ENCODE measurements at places on chromosomes 16 and 17.

GRCh38 chr16:1175566-1176279 lies 22.8 kb downstream of the CACNA1H start:
- no peak for DNase-seq

- DNase-seq = no peak
Observed at GRCh38 chr16:49474741-49475140, 101.1 kb downstream of the C16orf78 start.

DNA sequence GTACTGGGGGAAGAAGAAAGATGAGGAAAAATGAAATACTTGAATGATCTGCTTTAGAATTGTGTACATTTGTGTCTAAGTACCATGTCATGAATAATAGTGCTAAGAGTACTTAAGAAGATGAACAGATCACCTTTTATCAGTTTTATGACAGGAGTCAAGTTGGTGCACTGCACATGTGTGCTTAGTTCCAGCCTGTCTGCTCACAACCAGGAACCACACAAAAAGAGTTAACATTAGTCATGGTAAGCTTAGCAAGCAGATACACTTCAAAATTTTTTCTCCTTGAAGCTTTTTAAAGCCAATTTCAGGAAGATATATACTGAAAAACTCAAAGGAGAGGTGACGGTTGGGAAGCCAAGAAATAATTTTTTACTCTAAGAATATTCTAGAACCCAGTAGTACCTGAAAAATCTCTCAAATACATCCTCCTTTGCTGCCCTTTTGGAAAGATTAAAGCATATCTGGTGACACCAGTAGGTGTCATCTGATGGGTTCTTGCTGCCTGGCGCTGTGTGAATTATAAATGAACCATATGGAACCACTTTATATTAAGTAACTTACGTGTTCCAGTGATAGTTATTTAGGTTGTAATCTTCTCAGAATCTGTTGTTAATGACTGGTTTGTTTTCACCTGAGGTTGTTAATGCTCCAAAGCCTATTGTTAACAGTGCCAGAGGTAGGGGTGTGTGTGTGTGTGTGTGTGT lies 93.4 kb downstream of the MSI2 start:
- DNase-seq = no peak

- DNase-seq = no peak
Observed at GRCh38 chr17:82678265-82678891, 20.1 kb downstream of the RAB40B start.

DNA sequence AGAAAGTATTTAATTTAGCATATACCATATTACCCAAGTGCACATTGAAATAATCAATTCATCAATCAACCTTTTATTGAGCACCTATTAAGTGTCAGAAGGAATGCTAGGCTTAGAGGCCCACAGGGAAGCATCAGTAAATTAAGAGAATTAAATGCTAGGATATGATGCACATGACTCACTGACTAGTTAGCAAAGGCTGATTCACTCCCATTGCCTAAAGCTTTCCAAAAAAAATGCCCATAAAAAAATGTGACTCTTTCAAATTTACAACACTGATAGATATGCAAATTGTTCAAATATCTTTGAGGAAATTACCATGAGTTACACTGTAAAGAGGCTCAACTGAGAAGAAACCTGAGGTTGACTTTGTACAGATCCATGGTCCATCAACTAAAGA lies 883.3 kb downstream of the CDH11 start:
- no peak for DNase-seq

GRCh38 chr16:69363281-69363717 lies 11.7 kb upstream of the TMED6 start:
- no peak for DNase-seq

DNA sequence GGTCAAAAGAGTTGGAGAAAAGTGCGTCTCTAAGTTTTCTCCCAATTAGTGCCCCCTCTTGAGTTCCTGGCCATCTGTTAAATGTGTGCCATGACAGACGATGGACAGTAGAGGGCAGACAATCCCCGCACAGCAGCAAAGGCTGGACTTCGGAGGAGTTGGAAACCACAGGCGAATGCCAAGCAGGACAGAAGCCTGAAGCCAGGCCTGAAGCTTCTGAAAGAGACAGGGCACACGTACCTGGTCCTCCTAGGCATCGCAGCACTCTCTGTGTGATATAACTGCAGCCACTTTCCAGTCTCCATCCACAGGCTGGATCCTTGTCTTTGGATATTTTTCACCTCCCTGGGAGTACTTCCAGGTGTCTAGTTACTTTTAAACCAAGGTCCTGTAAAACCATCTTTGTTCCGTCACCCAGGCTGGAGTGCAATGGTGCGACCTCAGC lies 14.5 kb downstream of the C17orf100 start:
- DNase-seq = peak; percentile 88

DNA sequence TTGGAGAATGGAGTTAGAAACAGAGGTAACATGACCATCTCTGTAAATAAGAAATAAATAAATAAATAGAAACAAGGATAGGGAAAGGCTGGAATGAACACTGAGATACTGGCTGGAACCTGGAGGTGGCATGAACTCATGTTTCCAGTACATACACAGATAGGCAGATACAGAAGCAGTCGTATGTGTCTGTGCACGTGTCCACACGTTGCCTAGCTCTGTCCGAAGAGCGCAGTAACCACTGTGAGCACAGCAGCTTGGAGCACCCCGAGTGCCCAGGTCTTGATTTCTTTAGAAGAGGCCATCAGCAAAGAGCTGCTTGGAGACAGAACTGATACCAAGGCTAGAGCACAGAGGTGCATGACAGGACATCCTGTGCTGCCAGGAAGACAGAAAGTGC lies 37.1 kb upstream of the SLC38A8 start:
- DNase-seq = no peak

DNA sequence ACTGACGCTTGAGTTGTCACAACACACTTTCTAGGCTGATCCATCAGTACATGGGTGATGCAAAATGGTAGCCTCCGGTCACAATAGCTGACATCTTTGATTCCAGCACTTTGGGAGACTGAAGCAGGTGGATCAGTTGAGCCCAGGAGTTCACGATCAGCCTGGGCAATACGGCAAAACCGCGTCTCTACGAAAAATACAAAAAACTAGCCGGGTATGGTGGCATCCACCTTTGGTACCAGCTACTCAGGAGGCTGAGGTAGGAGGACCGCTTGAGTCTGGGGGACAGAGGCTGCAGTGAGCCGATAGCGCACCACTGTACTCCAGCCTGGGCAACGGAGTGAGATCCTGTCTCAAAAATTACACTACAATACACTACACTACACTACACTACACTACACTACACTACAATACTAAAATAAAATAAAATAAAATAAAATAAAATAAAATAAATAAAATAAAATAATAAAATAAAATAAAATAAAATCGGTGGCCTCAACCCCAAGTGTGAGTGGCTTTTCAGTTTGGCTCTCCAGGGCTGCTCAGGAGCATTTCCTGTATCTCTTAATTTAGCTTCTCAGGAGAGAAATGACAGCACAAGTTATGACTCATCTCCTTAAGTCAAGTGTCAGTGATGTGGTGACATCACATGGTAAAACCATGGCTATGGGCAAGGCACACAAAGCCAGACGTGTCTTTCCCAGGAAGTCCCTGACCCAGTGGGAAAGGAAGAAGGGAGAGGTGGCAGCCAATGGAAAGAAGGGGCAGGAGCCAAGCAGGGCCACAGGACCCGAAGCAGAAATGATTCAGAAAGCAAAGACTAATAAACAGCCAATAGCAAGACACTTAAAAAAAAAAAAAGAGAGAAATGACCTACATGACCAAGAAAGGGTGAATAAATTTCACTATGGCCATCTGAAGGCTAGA lies 75.3 kb upstream of the TBC1D3K start:
- DNase-seq = no peak

DNA sequence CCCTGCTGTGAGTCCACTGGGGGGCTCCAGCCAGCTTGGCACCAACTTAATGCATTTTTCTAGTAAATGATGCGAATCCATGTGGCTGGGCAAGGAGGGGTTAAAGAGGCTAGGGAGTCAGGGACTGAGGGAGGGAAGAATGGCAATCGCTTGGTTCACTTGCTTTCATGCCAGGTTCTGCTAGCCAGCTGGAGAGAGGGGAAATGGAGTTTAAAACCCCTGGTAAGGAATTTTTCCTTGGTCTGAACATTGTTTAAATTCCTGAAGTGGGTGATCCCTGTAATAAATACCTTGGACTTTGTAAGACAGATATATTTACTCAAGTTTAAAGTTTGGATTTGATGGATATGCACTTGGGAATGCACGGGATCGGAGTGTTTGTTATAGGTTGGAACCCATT lies 22.8 kb downstream of the ANKFN1 start:
- DNase-seq = no peak

- DNase-seq = no peak
Observed at GRCh38 chr16:71337631-71338030, 20.9 kb upstream of the CALB2 start.

- DNase-seq = no peak
Observed at GRCh38 chr17:28313841-28314240, 5.2 kb upstream of the TMEM97 start.

DNA sequence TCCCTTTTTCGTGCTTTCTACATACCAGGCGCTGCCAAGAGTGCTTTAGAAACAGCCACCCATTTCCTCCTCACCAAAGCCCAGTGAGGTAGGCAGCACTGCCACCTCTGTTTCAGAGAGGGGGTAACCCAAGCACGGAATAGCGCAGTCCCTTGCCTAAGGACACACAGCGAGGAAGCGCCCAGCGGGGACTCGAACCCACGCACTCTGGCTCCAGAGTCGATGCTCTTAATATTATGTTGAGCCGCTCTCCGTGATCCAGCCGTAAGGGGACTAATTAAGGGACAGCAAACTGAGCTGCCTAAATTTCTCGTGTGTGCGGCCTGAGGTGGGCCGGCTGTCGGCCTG lies 497 bp downstream of the CES1 start:
- no peak for DNase-seq

- no peak for DNase-seq
Observed at GRCh38 chr16:86121374-86122010, 222.5 kb downstream of the IRF8 start.

- no peak for DNase-seq
Observed at GRCh38 chr17:40333781-40334448, 24.9 kb downstream of the RARA start.

DNA sequence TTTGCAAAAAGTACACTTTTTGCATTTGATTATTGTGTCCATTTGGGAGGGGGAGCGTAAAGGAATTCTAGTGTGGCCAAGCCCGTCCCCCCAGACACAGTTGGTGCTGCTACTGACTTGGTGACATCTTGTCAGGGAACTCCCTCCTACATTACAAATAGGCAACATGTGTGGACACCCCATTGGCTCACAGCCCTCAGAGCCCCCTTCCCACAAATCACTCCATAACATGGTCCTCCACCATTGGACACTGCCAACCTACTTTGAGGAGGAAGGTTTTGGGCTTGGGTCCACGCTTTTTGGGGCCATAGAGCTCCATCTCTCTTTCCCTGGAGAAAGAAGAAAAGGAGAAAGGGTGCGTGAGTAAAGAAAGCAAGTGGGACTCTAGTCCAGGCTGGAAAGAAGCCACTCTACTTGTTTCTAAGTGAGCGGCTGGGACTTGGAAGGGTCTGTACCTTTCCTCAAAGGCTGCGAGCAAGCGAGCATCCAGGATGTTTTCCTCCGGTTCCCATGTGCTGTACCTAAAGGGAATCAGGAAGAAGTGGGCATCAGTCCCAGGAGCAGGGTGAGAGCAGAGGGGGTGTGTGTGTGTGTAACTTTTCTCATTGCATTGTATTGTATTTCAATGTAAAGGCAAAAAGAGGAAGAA lies 958 bp downstream of the CBX8 start:
- no peak for DNase-seq

DNA sequence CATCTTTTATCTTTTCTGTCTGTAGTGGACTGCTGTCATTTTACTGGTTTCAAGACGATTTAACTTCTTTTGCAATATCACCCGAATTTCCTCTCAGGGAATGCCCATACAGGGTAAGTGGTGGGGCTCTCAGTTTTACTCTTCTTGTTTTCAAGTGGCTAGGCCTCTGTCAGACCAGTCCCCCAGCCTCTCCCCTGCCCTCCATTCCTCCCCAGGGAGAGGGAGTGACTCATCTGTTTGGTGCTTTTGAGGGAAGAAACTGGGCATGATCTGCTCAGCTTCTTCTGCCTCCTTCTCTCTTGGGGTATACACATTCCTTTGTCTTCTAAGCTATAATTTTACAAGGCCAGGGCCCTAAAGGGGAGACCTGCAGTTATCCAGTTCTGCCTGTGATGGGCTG lies 332.0 kb downstream of the CBLN1 start:
- DNase-seq = no peak

DNA sequence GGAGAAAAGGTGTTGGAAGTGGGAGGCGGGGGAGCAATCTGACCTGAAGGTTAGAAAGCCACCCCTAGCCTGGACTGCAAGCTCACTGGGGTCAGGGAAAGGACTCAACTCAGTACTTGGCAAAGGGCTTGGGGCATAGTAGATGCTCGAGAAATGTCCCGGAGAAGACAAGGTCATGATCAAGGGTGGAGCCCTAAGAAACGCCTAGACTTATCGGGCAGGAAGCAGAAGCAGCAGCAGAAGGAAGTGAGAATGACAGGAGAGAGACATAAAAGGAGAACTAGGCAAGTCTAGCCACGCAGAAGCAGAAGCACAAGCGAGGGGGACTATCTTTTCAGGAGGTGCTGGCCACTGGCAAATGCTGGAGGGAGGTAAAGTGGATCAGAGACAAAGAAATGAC lies 10.2 kb downstream of the COTL1 start:
- no peak for DNase-seq

DNA sequence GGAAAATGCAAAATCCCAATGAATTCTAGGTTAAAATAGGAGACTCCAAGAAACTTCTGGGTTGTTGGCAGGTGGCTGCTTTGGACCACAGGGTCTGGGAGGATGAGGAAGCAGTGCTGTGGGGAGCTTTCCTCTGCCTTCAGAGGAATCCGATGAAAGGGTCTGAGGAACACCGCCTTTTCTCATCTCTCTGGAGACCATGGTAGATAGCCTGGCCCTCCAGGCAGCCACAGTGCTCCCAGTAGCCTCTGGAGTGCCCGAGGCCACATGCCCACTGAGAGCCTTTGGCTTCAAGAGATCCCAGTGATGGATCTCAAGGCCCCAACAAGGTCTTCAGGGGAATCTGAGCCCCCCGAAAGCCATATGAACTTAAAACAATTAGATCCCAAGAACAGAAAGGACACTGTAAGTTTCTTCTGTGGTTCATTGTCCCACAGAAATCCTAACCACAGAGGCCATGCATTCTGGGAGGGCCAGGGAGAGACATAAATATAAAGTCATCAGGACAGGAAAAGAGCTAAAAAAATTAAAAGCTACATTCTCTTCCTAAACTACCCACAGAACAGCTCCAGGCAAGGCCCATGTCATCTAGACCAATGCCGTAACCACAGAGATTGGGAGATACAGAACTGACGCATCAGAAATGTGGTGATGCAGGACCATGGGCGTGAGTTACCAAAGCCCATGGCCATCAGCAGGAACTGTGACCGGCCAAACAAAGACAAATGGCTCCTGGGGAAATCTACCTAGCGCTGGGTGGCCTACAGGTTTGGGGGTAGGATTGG lies 24.3 kb downstream of the TK2 start:
- no peak for DNase-seq

GRCh38 chr17:42682722-42683403 lies 532 bp downstream of the CNTNAP1 start:
- DNase-seq = peak; percentile 79

Data from iPS-NIHi11 (cell line).